CD4-positive, alpha-beta T cell treated with Interleukin-15 for 4 hours (primary cell): ENCODE measurements at places on chromosomes 13 and 19.

- no peak for DNase-seq
Measured at GRCh38 chr13:45554604-45555109, 60.9 kb downstream of the ERICH6B start.

DNA sequence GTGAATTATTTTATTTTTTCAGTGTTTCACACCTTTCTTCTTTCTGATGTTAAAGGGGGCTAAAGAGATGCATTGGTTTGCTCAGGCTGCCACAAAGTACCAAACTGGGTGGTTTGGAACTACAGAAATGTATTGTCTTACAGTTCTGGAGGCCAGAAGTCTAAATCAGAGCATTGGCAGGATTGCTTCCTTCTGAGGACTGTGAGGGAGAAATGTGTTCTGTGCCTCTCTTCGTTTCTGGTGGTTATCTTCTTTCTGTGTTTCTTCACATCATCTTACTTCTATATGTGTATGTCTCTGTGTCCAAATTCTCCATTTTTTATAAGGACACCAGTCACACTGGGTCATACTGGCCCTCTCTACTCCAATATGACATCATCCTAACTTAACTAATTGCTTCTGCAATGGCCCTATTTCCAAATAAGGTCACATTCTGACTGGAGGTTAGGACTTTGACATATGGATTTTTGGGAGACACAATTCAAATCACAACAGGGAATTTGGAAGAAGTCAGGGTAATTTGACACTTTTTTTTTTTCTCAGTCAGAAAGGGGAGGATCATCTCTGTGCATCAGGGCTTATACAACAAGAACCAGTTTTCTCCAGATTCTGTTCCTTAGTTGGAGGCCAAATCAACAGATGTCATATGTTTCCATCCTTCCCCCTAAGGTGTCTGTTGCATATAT, 188.2 kb downstream of the KCNRG start:
- DNase-seq: no peak

DNA sequence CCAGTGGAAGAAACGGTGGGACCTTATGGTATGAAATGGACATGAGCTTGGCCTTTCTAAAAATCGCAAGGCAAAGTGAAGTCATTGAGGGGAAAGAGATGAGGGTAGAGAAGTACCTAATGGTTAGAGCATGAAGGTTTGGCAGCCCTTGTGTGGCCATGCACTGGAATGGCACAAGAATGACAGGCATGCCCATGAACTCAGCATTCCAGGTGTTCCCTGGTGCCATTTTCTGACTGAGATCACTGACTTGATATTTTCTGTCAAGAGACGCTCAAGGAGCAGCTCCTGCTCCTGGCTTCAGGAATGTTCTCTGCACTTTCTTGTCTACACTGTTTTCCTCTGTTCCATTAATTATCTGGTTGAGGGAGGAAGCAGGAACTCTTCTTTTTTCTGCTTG, 225.0 kb upstream of the SLC10A2 start:
- no peak for DNase-seq

DNA sequence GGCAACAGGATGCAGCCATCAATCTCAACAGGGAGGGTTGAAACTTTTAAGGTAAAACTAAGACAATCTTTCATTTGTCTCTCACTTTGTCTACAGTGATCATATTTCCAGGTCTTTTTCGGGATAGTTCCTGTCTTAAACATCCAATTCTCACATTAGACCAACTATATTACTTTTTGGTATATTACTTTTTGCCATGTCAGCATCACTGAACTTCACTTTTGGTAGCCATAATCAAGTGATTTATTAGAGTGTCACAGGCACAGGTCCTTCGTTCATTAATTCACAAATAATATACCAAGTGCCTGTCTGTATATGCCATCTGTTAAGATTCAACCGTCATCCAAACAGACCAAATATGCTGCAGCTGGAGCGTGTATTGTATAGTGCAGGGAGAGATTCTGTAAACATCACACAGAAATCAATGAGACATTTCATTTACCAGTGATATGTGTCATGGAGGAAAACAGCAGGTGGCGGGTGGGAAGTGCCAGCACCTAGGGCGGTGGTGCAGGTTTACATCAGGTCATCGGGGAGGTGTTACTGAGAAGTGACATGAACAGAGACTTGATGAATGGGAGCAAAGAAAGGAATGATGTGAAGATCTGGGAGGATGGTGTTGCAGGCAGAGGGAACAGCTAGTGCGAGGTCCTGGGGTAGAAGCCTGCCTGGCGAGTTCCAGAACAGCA, 24.9 kb downstream of the ARHGEF7 start:
- DNase-seq: no peak

- DNase-seq: no peak
Measured at GRCh38 chr13:44218501-44219240, 155.0 kb upstream of the SERP2 start.

- no peak for DNase-seq
Measured at GRCh38 chr19:855566-856120, 3.5 kb downstream of the ELANE start.

DNA sequence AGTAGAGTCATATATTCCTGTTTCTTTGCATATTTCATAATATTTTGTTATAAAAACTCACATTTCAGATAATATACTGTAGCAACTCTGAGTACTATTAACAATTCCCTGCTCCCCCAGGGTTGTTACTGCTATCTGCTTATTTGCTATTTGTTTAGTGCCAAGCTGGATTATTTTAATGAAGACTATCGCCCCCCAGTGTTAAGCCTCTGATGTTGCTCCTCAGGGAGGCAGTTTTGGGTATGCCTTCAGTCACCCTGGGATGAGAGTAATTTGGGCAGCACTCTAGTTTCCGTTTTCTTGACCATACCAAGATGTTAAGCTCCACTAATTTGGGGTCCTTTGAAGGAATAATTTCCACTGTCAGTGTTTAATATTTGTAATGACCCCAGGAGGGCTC, 46.0 kb downstream of the MICU2 start:
- peak; percentile 28 for DNase-seq

DNA sequence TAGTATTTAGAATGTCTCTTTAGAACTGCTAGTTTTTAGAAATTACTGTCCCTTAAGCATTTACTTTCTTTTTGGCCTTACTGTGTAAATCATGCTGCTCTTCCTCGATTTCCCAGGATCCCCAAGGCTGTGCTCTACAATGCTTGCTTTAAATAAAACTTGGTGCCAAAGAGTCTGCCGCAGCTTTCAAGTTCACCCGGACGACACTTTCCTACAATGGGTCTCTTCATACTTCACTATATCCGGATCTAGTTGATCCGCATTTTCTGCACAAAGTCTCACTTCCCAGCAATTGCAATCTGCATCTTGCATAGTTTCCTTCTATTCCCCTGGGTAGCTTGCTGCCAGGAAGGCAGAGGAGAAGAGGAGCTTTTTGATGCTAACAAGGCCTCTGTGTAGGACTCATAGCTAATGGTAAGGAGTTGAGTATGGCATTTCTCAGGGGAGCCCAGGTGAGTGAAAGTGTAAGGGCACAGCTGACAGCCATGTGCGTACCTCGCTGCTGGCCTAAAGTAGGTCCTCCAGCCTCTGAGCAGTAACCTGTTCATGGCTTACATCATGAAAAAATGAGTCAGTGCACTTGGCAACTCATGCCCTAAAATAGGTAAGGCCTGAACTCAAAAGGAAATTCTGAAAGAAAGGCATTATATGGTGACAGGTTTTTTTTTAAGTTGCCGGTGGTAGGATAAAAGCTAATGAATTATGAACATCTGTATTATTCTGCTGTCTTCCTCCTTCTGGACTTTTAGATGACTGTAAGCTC, 101.6 kb downstream of the ENOX1 start:
- DNase-seq: no peak

DNA sequence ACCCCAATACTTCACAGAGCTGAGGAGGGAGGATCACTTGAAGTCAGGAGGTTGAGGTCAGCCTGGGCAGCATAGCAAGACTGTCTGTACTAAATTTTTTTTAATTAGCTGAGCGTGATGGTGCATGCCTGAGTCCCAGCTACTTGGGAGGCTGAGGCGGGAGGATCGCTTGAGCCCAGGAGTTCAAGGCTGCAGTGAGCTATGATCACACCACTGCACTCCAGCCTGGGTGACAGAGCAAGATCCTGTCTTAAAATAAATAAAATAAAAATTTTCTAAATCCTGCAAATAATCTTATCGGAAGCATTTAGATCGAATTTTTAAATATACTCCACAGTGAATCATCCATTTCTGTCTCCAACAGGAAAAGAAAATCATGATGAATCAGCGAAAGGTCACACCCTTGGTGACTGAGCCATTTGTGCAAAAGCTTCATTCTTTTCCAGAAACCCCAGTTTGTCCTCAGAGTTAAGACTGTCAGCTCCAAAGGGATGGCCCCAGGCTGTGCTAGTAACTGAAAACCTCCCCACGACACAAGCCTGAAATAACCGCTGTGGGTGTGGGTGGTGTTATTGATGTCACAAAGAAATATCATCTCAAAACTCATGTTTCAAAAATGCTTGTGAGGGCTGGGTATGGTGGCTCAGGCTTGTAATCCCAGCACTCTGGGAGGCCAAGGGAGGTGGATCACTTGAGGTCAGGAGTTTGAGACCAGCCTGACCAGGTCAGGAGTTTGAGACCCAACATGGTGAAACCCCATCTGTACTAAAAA, 167.6 kb downstream of the PTPRS start:
- DNase-seq: no peak

GRCh38 chr13:24165746-24166145, 5.2 kb downstream of the SPATA13 start:
- DNase-seq: no peak

DNA sequence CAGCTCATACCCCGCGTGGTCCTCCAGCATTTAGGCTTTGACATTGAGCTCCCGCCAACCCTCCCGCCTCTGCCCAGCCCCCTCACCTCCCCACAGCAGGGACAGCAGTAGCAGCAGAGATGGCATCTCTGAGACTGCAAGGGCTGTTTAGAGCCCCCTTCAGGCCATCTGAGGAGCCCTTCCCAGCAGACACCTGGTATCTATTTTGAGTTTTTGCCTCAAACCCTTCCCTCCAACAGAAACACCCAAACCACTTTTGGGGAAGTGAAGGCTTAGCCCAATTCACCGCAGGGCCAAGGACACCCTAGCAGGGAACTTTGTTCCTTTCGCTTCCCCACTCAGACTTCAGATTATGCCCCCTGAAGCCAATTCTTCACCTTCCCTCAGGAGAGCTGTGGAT, 6.3 kb upstream of the ZNF175 start:
- no peak for DNase-seq

DNA sequence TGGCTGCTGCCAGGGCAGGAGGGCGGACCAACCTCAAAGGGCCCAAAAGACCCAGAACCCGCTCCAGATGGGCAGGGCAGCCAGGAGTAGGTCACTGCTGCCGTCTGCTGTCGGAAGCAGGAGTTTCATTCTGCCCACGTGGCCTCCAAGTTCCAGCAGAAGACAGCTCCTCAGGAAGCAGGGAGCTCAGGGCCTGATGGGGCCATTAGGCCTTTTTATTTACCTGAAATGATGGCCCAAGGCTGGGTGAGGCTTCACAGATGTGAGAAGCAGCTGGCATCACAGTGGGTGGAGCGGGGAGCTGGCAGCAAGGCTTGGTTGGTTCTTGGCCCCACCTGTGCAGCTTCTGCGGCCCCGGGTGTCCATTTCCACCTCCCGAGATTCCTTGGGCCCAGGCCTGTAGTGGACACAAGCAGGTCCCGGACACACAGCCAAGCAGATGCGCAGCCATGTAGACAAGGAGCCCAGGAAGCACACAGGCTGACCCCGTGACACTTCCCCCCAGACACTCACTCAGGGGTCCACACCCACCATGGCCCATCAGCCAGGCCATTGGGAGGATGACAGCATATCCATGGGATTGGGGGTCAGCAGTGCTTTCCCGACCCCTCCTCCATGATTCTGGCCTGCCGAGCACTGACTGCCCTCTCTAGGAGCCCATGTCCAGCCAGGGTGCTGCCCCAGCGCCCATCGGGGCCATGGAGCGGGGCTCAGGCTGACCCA, 26.4 kb downstream of the C13orf46 start:
- DNase-seq: no peak

DNA sequence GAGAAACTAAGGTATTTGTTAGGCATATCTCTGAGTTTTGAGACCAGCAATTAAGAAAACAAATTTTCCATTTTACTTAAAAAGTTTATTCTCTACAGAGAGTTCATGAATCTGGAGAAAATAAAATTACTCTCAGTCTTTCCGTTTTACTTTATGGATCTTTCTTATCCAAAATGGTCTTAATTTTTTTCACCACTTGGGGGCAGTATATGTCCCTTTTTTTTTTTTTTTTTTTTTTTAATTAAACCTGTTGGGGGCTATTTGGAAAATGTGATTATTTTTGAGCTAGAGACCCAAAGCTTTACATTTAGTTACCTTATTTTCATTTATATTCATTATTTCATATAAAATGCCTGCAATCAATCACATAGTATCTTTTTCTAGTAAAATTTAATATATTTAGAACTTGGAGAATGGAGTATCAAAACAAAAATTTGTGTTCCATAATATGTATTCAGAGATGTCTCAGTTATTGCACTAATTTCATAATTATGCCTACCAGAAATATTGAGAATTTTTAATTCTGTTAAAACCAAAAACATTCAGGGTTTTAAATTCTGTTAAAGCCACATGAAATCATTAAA, 27.1 kb downstream of the PIBF1 start:
- DNase-seq: no peak

- DNase-seq: no peak
Measured at GRCh38 chr13:71842003-71842402, 25.0 kb downstream of the DACH1 start.

- peak; percentile 95 for DNase-seq
Measured at GRCh38 chr19:639253-640160, at the start of gene FGF22. TSS of gene FGF22 (plus strand) at chr19:639879. CDS start at chr19:639926, 47 bp downstream.

GRCh38 chr19:862581-863314, 3.3 kb downstream of the CFD start:
- peak; percentile 64 for DNase-seq

DNA sequence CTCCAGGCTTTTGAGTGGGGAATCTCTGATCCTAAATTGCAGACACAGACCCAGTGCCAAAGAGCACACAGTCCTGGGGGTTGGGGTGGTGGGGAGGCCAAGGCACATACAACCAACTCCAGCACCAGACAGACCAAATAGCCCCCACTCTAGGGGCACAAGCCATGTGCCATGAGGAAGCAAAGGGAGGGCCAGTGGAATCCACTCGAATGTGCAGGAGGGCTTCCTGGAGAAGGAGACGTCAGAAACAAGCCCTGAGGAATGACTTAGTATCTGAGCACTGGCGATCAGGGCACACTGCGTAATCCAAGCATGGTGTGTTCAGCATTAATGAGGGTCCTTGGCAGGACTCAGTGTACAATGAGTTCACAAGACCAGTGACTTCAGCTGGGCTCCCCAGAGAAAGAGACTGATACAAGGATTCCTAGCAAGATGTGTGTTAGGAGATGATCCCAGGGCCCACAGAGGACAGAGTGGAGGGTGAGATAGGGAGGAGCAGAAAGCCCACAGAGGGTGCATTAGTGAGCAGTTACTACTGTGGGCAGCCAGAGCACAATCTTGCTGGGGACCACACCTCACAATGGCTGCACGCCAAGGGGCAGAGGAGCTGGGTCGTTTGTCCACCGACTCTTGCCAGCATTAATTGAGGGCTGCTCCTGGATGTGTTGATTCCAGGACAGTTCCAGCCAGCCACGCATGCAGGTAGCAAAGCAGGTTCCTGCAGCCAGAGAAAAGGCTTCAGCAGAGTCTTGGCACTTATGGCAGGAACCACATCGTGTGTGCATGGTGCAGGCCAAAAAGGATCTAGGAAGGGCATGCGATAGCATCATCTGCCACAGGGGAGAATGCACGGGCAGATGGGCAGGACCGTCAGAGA, 152.6 kb upstream of the VSTM2B start:
- DNase-seq: no peak

GRCh38 chr19:580274-580835, 8.0 kb downstream of the BSG start:
- no peak for DNase-seq

GRCh38 chr19:7965921-7966665, 22.6 kb upstream of the TIMM44 start:
- DNase-seq: no peak

- DNase-seq: no peak
Measured at GRCh38 chr19:28009696-28010095, 1203.3 kb downstream of the UQCRFS1 start.
